G401 (cell line): ENCODE measurements at places on chromosomes 6 and 20.

DNA sequence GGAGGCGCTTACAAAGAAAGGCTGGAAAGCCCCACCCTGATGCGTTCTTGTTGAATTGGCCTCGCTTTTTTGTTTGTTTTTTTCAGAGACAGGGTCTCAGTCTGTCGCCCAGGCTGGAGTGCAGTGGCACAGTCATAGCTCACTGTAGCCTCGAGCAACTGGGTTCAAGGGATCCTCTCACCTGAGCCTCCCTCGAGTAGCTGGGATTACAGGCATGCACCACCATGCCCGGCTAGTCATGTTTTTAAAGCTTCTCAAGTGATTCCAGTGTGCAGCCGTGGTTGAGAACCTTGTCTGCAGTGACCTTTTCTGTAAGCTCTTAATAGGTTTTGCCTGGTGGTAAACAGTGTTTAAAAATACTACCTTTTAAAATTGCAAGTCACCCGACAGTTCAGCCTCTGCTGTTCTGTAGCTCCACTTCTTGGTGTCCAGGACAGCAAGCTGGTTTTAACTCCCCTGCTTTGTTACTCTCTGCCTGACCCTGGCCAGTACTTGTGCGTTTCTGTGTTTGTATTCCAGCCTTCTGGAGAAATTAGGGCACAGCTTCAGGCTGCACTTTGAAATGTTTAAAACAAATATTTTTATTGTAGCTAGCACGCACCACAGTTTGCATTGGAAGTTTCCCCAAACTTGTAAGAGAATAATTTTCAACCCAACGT is 54.4 kb downstream of the KDM1B start:
- peak; percentile 12 for DNase-seq

DNA sequence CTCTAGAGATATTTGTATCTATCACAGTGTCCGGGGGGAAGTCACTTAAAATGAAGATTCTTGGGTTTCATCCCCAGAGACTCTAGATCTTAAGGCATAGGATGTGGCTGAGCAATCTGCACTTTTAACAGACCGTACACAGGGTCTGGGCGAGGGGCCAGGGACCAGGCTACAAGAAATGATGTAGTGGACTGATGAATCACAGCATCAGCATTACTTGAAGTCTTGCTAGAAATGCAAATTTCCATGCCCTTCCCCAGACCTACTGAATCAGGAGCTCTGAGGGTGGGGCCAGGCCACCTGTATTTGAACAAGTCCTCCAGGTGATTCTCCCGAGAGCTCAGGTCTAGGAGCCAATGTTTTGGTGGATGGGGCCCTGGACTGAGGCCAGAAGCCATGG is 168.4 kb downstream of the DOK5 start:
- no peak for DNase-seq

GRCh38 chr20:20480689-20481088 is 112.8 kb downstream of the INSM1 start:
- DNase-seq: no peak

GRCh38 chr6:159695984-159696383 is 2.9 kb upstream of the SOD2 start:
- no peak for DNase-seq

DNA sequence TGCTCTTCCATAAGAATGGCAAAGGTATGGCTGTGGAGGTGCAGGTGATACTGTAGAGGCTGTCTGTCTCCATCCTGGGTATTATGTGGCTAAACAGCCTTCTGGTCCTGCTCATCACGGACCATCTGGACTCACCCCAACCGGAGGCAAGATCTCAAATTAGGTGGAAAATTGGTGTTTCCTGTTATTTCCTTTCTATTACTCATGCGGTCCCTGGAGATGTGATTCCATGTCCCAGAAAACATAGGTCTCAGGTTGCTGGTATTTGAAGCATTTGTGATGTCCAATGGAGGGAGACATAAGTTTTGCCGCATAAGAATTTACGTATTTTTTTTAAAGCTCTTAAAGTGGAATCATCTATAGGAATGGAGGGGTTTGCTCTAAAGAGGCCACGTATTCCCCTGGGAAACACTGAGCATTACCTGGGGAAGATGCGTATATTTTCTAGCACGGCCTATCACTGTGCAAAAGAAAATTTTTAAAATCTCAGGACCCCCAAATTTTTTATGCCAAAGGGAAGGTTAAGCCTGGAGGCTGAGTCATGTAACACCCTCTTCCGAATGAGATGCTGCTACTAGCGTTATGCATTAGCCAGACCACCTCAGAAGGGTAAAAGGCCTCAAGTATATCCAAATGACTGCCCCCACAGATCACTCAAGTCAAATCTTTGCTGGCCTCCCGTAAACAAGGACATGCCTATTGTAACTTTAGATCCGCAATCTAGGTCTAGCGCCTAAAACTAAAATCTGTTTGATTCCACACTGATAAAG is 22.4 kb upstream of the PBOV1 start:
- DNase-seq: peak; percentile 96

DNA sequence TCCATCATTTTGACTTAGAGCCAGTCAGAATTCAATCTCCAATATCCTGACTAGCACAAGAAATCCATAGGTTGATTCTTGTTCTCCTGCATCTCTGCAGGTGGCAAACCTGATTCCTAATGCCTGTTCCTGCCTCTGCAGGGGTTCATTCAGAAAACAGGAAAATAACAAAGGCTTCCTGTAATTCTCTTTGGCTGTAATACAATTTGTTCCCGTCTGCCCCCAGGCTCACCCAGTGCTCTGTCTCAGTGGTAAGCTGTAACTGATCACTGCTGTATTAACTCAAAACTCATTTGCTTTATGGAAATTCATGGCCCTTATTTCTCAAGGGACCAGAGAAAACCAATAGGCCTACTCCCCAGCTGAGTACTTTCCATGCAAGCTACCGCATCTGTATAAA is 88.6 kb downstream of the OPRM1 start:
- peak; percentile 5 for DNase-seq
